ENCODE measurements at places on chromosomes 16 and 17.

GRCh38 chr16:31364421-31364820, 9.4 kb downstream of the ITGAX start:
- H3K4me1 ChIP-seq, result no peaks in the 10 kb centered on the region
- H3K27me3 ChIP-seq, result peaks cover 18% of the 10 kb centered on the region
- no peak overlapping the region for H3K4me3 ChIP-seq
- H3K27ac ChIP-seq, result no peak overlapping the region
- no peaks in the 10 kb centered on the region for H3K36me3 ChIP-seq

DNA sequence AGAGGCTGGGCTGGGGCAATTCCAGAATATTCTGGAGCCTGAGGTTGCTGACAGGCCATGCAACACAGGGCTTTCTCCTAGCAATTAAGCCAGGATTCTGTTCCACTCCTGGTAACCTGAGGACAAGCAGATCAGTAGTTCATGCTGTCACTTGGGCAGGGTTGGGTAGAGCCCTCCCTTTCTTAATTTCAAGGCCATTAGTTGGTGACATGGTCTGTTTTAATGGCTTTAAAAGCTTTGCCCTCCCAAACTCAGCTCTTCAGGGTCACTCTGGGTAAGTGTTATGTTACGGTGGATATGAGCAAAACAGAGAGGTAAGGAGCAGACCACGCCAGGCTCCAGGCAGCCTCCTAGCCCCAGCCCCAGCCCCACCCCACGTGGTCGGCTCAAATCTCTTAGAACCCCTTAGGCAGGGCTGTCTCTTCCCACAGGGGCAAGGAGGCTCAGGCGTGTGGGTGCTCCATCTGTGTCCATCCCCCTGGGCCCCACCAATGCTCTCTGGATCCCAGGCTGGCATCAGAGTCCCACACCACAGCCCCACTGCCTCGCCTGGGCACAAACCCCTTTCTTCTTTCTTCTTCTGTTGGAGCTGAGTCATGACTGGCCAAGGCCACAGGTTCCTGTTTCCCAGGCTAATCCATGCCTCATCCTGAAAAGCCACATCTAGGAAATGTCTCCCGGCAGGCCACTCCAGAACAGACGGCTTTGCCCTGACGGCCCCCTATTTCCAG, 27.5 kb downstream of the CEP295NL start:
- H3K27me3 ChIP-seq, result no peaks in the 10 kb centered on the region
- no peak overlapping the region for H3K4me3 ChIP-seq
- peak overlapping the region; percentile 63 for H3K27ac ChIP-seq
- H3K36me3 ChIP-seq, result peaks cover 16% of the 10 kb centered on the region

GRCh38 chr16:67542464-67542863, 13.8 kb downstream of the RIPOR1 start:
- H3K27ac ChIP-seq, result no peak overlapping the region
- H3K27me3 ChIP-seq, result no peaks in the 10 kb centered on the region
- H3K36me3 ChIP-seq, result peaks cover 41% of the 10 kb centered on the region
- H3K4me3 ChIP-seq, result no peak overlapping the region
- H3K4me1 ChIP-seq, result peaks cover 24% of the 10 kb centered on the region

GRCh38 chr16:11064202-11064540, 119.8 kb downstream of the CLEC16A start:
- peaks cover 14% of the 10 kb centered on the region for H3K36me3 ChIP-seq
- no peaks in the 10 kb centered on the region for H3K27me3 ChIP-seq
- no peaks in the 10 kb centered on the region for H3K4me1 ChIP-seq
- H3K27ac ChIP-seq, result no peak overlapping the region
- H3K4me3 ChIP-seq, result no peak overlapping the region

DNA sequence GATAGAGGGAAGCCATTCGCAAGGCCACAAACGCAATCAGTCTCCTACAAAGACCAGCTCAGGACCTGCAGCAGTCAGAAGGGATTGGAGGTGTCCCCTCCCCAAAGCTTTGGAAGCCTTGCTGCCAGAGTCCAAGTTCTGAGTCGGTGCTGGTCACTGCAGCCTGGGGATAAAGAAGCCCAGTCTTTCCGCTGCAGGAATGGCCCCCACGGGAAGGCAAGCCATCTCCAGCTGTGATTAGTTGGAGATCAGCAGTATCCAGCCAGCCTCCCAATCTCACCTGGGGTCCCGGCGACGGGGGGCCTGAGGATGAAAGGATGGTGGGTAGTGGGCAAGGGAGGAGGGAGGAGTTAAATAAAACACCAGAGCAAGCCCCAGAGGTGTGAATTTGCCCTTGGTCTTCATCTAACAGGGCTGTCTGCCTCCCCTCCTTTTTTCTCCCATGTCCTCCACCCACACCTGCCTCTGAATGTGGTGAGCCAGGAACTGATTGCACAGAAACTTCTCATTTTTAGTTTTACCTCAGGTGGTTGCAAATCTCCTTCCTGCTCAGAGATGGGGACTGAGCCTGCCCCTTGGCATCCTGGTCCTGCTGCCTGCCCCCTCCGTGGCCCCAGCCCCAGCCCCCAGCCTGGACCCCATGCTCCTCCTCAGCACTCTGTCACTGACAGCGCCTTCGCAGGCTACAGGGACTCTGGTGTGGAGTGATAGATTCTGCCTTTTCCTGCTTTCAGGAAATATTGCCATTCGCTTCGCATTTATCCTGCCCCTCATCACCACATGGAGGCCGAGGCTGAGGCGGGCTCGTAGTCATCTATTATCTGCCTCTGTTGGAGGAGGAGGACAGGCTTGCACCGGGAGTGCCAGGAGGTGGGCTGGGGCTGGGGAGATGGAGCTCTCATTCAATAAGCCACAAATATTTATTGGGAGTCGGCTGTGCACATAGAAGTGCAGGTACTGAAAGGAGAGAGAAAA, 262.9 kb upstream of the SDK2 start:
- no peak overlapping the region for H3K4me3 ChIP-seq
- H3K27me3 ChIP-seq, result no peaks in the 10 kb centered on the region
- H3K27ac ChIP-seq, result no peak overlapping the region
- no peaks in the 10 kb centered on the region for H3K4me1 ChIP-seq
- no peak for DNase-seq

DNA sequence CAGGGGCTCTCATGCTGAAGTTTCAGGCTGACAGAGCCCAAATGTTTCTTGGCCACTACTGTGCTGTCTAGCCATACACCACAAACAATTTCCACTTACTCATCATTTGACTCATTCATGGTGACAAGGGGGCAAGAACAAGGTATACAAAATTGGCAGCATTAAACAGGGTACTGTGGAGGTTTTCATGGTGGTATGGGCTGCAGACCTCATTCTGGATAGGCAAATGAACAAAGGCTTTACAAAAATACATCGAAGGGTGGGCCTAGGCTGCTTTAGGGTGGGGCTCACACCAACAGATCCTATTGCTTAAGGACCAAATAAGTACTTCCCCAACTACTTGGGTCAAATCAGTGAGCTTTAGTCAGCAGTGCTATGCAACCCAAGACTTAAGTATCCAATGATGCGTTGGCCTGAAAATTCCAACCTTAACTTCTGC, 53.0 kb downstream of the N4BP1 start:
- no peaks in the 10 kb centered on the region for H3K4me1 ChIP-seq
- H3K27ac ChIP-seq, result no peak overlapping the region
- H3K36me3 ChIP-seq, result peaks cover 1% of the 10 kb centered on the region
- H3K27me3 ChIP-seq, result no peaks in the 10 kb centered on the region

GRCh38 chr16:85829751-85830445, 30.4 kb downstream of the COX4I1 start:
- no peaks in the 10 kb centered on the region for H3K4me1 ChIP-seq
- H3K36me3 ChIP-seq, result no peaks in the 10 kb centered on the region
- peaks cover 40% of the 10 kb centered on the region for H3K27me3 ChIP-seq

GRCh38 chr17:80254396-80255251, 6.0 kb upstream of the RNF213 start:
- H3K27me3 ChIP-seq, result no peaks in the 10 kb centered on the region
- peak overlapping the region; percentile 39 for H3K27ac ChIP-seq
- no peak overlapping the region for H3K4me3 ChIP-seq

DNA sequence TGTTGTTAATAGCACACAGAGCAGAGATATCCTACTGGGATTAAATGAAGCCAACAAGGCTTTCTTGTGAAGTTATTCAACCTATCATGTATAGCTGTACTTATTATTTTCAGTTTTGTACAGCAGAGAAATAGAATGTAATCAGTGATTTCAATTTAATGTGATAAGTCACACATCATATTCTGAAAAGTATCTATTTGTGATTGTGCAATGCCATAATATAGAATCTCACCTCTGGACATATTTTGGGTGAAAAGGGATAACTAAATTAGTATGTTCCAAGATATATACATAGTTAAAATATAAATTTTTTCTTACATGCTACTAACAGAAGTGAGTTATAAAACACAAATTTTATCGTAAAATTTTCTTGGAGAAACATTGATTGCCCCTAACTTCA, 544.3 kb upstream of the KIF2B start:
- no peaks in the 10 kb centered on the region for H3K27me3 ChIP-seq
- H3K4me1 ChIP-seq, result no peaks in the 10 kb centered on the region
- no peak for DNase-seq
- no peak overlapping the region for H3K4me3 ChIP-seq
- H3K36me3 ChIP-seq, result no peaks in the 10 kb centered on the region

DNA sequence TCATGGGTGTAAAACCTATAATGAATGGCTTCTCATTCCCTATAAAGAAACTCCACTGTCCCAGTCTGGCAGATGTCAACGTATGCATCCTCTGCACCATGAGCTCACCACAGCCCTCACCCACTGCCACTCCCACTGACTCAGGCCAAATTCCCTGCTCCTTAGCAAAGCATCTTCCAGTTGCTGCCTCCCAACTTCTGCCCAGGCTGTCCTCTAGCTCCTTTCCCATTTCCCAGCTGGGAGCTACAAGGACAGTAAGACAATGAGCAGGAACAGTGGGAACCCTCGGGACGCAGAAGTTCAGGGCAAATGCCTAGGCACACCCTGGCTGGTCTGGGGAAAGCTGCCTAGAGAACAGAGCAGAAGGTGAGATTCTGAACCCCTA, 9.1 kb upstream of the THAP11 start:
- H3K4me3 ChIP-seq, result peak overlapping the region; percentile 82
- no peaks in the 10 kb centered on the region for H3K27me3 ChIP-seq
- H3K27ac ChIP-seq, result peak overlapping the region; percentile 78
- peaks cover 19% of the 10 kb centered on the region for H3K36me3 ChIP-seq
- peaks cover 17% of the 10 kb centered on the region for H3K4me1 ChIP-seq
- DNase-seq, result no peak

DNA sequence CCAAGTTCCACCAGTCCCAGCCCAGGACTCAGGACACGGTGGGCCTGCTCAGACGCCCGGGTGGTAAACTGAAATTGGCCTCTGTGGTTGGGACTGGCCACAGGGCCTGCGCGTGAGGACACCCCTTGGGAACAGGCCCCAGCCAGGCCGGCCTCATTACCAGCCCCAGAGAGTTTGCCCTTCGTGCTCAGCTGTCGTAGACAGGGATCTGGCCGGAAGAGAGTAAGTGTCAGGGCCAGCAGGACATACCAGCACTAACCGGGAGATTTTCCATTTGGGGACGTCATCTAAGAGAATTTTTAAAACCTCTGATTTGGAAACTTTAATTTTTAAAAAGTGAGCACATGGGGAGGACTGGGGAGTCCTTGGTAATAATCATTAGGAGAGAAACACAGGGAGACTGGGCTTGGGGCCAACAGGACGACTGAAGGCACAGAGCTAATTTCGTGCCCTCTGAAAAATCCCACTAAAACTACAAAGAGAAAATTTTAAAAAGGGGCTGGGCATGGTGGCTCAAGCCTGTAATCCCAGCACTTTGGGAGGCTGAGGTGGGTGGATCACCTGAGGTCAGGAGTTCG, 2.4 kb upstream of the RBFOX3 start:
- peaks cover 32% of the 10 kb centered on the region for H3K4me1 ChIP-seq
- H3K27me3 ChIP-seq, result peaks cover 95% of the 10 kb centered on the region

DNA sequence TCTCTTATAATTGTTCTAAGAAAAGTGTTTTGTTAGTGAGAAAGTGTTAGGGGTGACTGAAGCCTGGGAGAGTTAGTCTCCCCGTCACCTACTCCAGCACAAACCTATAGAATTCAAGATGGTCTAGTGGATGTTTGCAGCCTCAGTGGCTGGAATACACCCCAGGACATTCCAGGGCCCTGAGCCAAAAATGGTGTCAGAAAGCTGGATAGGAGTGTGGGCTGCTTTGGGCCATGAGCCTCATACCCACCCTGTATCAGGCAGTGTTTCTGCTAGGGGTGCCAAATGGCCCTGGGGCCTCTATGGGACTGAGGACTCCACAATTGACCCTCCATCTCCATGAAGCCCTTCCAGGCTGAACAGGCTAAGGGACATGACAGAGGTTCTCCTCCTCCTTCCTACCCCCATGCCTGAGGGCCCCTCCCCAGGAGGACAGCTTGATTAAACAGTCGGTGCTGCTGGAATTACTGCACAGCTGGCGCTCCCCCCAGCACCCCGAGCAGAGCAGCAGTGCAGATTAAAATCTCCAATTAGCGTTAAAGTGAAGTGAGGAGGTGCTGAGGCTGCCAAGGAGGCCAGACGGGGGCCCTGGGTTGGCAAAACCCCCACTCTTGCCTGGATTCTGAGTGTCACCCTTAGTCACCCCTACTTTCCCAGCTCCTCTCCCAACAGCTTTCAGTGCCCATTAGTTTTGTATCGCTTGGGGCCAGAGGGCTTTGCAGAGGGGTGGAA, 59.1 kb downstream of the NEUROD2 start:
- H3K4me3 ChIP-seq, result no peak overlapping the region
- no peak for DNase-seq
- no peak overlapping the region for H3K27ac ChIP-seq
- no peaks in the 10 kb centered on the region for H3K4me1 ChIP-seq
- no peaks in the 10 kb centered on the region for H3K27me3 ChIP-seq

DNA sequence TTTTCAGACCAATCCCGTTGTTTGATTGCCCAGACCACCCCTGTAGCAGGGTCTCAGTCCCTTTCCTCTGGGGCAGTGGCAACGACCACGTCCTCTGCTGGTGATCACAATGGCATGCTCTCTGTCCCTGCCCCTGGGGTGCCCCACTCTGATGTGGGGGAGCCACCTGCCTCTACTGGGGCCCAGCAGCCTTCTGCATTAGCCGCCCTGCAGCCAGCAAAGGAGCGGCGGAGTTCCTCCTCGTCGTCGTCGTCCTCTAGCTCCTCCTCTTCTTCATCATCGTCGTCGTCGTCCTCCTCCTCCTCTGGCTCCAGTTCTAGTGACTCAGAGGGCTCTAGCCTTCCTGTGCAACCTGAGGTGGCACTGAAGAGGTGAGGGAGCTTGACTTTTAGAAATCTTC, 9.2 kb downstream of the ELOB start:
- DNase-seq, result no peak
- H3K27me3 ChIP-seq, result no peaks in the 10 kb centered on the region
- H3K4me1 ChIP-seq, result peaks cover 5% of the 10 kb centered on the region
- H3K4me3 ChIP-seq, result no peak overlapping the region
- peaks cover 87% of the 10 kb centered on the region for H3K36me3 ChIP-seq

- no peaks in the 10 kb centered on the region for H3K27me3 ChIP-seq
- no peak overlapping the region for H3K27ac ChIP-seq
- DNase-seq, result no peak
- H3K36me3 ChIP-seq, result peaks cover 93% of the 10 kb centered on the region
Measured at GRCh38 chr17:39186481-39187002, 10.9 kb downstream of the CACNB1 start.
